ENCODE measurements at places on chromosomes 7 and 10.

DNA sequence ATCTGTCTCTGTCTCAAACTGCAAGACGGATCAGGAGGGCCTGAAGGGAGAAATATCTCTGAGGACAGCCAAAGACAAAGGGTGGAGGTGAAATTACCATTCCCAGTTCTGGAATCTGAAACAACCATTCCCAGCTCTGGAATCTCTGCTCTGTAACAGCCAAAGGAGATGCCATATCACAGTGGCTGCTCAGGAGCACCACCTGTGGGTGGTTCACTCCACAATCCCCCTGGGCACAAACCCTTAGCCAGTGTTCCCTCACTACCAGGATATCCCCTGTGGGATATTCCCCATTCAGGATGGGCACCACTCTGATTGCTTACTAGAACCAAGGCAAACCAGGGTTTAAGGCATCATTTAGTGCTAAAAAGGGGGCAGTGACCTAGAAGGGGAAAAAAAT lies 199.0 kb downstream of the HTR7 start:
- no peak for DNase-seq

- DNase-seq = peak; percentile 30
These were observed 551.7 kb downstream of the GRM8 start for GRCh38 chr7:126700807-126701604.

- no peak for DNase-seq
These were observed 143.7 kb upstream of the COL1A2 start for GRCh38 chr7:94250987-94251386.

DNA sequence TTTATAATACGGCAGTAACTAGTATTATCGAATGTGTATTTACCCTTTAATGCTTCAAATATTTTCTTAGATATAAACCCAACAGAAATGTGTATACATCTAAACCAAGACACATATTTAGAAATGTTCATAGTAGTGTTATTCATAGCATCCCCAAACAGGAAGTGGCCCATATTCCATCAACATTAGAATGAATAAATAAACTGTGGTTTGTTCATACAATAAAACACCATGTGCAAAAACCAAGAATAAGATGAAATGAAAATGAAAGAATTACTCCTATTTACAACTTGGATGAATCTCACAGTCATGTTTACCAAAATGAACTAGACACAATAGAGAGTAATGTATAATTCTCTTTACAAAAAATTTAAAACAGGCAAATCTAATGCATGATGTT lies 9.2 kb upstream of the CAV2 start:
- no peak for DNase-seq

- no peak for DNase-seq
These were observed 37.7 kb upstream of the ZNF438 start for GRCh38 chr10:31069411-31069810.

- DNase-seq = no peak
These were observed 6.5 kb upstream of the TRA2A start for GRCh38 chr7:23538301-23538700.

DNA sequence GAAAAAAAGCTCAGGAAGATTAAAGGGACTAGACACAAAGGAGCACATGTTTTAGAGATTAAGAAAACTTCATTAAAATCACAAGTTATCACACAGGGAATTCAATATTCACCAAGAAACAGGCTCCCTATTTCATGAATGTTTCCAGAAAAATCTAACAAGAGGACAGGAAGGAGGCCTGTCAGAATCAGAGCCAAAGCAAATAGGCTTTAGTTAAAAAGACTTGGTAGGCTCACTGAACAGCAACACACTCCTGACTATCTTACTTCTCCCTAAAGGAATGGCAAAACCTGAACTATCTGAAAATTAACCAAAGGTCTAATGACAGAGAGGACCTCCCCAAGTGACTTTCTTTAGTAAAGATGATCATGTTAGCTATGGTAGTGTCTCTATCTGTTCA lies 188.3 kb upstream of the MEOX2 start:
- DNase-seq = no peak

DNA sequence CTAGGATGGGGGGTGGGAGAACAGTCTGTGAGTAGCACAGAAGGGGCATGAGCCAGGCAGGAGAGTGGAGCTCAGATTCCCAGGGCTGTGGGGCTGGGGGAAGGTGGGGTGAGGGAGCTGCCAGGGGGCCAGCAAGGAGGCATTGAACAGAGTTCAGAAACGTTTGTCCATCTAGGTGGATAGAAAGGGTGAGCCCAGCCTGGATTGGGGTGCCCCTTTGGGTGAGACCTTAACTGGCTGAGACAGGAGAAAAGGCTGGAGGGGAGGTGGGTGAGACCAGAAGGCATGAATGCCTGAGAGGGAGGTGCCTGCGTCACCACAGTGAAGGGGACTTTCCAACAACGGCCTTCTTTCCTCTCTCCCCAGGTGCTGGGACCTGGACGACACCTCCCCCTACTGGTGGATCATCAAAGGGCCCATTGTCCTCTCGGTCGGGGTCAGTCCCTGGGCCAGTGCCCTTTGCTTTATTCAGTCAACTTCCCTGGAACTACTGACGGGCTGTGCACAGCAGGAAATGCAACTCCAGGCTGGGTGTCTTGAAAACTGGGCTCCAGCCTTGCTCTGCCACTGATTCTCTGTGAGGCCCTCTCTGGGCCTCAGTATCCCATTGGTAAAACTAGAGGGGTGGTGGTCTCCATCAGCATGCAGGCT lies 11.0 kb downstream of the GHRHR start:
- DNase-seq = no peak

DNA sequence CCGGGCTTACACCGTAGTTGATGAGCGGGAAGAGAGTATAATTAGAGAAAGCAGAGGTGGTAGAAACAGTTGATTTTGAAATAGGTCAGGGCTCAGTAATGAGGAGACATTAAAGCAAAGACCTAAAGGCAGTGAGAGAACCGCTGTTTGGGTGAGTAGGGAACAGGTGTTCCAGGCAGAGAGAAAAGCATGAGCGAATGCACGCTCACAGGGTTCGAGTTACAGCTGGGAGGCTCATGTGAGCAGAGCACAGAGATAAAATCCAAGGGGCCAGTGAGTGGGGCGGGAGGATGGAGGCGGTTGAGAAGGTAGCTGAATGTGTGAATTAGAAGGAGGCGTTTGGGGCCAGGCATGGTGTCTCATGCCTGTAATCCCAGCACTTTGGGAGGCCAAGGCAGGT lies 39.9 kb downstream of the APBB1IP start:
- no peak for DNase-seq

- no peak for DNase-seq
These were observed 357.4 kb downstream of the ABCA13 start for GRCh38 chr7:48528646-48529045.

DNA sequence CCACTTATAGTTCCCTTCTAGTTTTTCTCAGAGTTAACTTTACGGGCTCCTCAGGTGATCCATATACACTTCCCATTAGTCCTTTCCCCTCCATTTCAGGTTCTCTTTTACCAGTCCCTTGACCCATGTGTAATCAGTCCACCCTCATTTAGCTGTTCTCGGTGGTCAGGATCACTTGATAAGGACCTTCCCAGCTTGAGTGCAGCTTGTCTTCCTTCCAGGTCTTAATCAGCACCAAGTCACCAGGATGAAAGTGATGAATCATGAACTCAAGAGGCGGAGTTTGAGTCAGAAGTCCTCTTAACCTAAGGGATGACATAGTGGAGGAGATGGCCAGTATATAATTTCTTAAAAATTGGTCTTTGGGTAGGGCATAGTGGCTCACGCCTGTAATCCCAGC lies 63.1 kb upstream of the CNTNAP2 start:
- no peak for DNase-seq

GRCh38 chr10:77189075-77189474 lies 448.5 kb downstream of the KCNMA1 start:
- no peak for DNase-seq

- DNase-seq = no peak
These were observed 182.5 kb downstream of the LRMDA start for GRCh38 chr10:75613685-75614504.

GRCh38 chr7:4702961-4703512 lies 20.9 kb downstream of the FOXK1 start:
- DNase-seq = no peak

DNA sequence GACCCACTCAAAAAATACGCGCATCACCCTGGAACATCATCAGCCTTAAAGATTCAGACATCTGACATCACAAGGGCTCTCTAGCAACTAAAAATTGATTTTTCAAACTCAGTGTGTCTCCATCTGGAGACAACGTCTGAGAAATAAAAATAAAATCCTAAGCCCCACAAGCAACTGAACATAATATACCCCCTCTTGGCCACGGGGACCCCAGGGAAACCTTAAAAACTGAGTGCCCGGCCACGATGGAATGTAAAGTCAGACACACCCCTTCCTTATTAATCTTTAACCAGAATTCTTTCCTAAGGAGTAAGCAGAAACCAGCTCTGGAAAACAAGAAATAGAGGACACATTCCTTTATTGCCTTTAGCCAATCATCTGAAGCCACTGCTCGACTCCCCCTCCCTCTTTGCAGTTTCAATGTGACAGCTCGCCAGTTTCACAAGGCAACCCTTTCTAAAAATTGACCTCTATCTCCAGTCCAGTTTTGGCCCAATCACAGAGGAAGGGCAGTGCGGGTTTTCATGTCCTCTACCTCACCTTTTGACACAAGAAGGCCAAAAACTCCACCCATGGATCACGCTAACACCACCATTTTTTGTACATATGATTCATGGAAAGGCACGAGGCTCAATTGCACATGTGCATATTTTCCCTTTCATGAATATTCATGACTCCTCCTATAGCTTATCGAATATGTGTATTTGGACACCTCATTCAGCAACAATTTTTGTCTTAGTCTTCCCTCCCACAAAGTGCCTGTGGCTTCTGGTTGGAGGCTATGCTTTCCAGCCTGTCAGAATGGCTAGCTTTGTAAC lies 24.2 kb downstream of the IFIT3 start:
- DNase-seq = no peak

DNA sequence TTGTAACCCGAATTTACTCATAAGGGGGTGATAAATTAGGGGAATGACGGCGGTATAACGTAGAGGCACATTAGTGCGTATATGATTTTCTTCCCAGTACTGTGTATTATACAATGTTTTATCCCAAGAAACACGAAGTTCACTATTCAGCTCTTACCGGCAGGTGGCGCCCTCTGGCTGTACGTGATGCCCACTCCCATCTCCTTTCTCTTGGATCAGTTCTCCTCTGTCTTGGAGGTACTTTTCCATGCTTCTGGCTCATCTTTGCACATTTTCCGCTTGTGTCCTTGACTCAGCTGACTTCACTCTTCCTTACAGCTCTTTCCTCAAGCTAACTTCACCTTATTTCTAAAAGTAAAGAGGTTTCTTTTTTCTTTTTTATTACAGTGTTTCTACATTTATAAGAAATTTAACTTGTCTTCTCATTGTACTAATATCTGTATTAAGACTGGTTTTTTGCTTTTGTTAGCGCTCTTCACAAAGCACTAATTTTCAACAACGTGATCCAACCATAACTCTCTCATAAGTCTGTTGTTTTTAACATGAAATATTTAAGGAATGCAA lies 21.3 kb downstream of the TMEM176B start:
- peak; percentile 53 for DNase-seq
